ENCODE measurements at places on chromosomes 12 and 14.
A peak's percentile ranks its signal among the peaks of the same experiment; 100 is the strongest.

GRCh38 chr14:58171090-58171489, 19.1 kb upstream of the ARMH4 start:
- peak; percentile 52 for DNase-seq

DNA sequence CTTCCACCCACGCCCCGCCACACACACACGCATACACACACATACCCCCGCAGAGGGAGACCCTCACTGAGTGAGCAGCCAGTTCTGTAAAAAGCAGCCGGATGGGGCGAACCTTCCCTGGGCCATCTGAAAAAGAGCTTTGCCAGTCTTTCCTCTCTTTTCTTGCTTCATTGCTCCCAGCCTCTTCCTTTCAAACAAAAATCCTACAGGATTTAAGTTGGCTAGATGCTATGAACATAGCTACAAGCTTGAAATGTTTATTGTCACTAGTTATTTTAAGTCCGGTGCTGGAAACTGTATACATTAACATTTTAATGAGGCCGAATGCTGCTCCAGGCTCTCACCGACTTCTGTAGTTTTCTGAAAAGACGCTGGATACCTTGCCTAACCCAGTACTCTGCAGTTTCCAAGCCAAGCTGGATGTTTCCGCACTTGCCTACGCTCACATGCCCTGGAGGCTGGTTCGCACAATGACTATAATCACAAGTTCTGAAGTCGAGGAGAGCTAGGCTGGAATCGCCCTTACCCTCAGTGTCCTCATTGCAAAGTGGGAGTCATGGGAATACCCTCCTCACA, 39.2 kb downstream of the LTBP2 start:
- peak; percentile 43 for DNase-seq

DNA sequence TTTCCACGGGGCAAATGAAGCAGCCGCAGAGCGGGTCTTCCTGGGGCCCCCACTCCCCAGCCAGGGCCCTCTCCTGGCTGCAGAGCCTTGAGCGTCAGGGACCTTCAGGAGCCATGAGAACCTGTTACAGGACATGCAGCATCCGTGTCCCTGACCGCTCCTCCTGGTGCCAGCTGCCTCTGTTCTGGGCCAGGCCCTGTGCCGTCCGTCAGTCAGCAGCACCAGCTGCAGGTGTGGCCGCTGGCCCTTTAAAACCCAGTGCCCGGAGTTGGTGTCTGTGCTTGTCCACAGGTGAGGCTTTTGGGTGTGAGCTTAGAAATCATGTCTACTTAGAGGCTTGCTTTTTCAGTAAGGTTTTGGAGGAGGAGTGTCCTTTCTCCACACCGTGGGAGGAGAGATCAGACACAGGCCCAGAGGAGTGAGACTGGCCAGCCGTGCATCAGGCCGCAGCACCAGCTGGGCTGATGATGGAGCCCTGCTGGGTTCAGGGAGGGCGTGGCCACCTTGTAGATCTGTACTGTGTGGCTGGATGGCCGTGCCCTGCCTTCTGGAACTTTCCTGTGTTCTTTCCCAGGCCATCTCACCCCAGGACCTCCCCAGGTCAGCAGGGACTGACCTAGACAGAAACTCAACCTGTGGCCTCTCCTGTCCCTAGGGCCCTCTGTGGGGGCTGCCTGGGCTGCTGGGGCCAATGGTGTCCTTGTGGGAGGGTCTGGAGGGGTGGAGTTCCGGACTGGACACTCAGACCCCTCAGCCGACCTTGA, 27.1 kb downstream of the AACS start:
- no peak for DNase-seq

DNA sequence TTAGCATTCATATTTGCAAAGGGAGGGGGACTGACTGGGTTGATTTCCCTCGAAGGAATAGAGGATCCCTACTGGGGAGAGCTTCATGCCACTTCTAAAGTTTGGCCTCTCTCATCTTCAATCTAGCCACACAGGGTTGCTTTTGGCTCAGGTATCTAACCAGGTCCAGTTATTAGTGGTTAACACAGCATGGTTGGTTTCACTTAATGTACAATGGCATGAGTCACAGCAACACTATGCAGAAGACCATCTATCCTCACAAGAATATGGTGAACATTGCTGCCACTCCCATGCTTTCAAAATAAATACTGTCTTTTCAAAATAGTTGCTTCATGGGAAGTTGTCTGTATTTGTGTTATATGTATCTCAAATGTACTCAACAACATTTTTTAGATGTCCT, 6.6 kb upstream of the RAB3IP start:
- DNase-seq = no peak

GRCh38 chr12:13242936-13243335, 46.4 kb downstream of the EMP1 start:
- no peak for DNase-seq

GRCh38 chr12:124454735-124455134, 112.7 kb downstream of the NCOR2 start:
- DNase-seq = no peak

DNA sequence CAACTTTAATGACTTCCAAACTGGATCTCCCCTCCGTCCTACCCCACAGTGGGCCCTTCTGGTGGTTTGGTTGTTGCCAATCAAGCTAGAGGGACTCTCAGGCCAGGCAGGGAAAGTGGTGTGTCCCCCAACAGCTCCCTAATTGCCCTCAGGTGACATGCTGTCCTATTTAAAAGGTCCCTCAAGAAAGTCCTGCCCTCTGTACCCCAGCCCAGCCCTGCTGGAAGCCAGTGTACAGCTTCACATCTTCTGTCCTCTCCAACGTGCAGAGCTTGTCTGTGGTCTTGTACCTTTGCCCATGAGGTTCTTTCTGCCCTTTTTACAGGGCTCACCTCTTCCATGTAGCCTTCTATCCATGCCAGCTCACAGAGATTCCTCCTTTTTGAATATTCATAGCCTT, 4.2 kb downstream of the RIN3 start:
- DNase-seq = peak; percentile 33

DNA sequence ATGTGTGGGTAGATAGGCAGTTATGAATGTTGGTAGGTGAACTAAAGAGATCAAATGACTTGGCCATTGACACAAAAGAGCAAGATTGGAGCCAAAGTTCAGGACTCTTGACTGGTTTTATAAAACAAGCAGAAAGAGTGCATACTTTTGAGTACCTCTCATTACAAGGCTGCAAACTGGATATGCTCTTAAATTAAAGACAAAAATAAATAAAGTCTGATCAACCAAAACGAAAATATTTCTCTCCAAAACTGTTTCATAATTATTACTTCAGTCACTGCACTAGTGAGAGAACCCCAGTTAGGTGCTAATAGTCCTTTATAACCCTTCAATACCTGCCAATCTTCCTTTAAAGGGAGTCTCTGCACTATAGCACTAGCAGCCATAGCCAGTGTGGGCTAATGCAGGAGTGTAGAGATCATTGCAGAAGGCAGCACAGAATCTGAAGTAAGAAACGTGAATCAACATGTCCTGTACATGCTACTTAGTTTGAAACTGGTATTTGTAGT, 147.1 kb downstream of the FOXA1 start:
- DNase-seq = no peak

- DNase-seq = no peak
These were observed 31.0 kb downstream of the NINJ2 start for GRCh38 chr12:632102-632696.

DNA sequence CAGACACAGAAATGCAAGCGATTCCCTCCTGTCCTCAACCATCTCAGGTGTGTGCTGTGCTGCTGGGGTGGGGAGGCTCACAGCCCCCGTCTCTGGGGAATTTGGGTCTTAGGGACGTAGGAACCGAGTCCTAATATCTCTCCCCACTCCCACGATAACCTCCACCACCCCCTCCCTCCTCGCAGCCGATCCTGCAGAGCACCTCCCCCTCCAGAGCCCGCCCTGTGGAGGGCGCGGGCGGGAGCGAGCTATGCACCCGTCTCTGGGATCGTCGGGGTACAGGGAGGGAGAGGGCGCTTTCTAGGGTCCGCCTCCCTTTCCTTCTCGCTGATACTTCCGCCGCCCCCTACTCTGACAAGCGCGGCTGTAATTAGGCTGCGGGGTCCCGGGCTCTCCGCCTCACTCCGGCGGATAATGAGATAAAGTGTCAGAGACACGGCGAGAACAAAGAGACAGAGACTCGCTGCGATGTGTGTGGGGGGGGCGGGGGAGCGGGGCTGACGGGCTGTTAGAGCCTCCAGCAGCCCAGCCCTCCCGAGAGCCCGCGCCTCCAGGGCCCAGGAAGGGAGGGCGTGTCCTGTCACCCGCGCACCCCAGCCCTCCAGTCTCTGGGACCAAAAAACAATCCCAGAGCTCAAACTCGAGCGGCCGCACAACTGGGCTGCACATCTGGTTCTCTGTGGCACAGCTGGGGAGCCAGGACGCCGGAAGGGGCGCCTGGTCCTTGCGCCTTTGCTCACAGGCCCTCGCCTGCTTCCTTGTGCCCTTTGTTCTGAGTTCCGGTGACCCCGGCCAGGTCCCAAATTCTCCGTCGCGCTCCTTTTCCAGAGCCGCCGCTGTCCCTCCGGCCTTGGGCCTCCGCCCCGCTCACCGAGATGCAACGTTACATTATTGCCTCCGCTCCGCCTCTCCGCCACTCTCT, 8.7 kb downstream of the SHMT2 start:
- peak; percentile 61 for DNase-seq

- peak; percentile 46 for DNase-seq
These were observed 708 bp upstream of the ZBTB42 start for GRCh38 chr14:104800015-104800770.

- no peak for DNase-seq
These were observed 258.0 kb upstream of the DDHD1 start for GRCh38 chr14:53411125-53411524.

DNA sequence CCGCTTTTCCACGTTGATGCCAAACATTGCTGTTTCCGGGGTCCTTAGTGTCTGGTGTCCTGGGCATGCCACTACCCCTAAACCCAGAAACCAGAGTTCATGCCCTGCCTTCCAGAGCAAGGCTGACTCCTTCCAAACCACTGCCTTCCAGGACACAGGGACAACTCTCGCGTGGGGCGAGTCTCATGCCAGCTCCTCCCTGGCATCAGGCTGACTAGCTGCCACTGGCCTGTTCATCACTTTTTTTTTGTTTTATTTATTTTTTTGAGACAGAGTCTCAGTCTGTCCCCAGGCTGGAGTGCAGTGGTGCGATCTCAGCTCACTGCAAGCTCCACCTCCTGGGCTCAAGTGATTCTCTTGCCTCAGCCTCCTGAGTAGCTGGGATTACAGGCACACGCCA, 4.8 kb downstream of the SETD1B start:
- no peak for DNase-seq

- DNase-seq = no peak
These were observed 96.8 kb upstream of the NTF3 start for GRCh38 chr12:5335069-5335468.

- DNase-seq = no peak
These were observed 1.1 kb downstream of the DCTN2 start for GRCh38 chr12:57545809-57546437.

DNA sequence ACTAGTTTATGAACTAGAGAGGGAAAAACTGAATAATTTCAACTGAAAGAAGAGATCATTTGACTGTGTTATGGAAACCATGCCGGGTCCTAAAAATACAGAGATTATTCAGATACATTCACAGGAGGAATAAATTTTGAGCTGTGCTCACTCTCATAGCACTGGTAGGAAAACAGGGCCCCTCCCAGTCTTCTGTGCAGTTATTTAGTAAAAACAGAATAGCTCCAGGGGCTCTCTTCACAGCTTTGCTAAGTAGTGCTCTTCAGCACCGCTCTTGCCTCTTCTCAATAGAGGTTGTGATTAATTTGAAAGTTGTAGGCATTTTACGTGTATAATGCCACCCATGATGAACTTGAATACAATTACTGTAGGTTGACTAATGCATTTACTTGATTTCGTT, 435.9 kb upstream of the PDE3A start:
- DNase-seq = no peak

DNA sequence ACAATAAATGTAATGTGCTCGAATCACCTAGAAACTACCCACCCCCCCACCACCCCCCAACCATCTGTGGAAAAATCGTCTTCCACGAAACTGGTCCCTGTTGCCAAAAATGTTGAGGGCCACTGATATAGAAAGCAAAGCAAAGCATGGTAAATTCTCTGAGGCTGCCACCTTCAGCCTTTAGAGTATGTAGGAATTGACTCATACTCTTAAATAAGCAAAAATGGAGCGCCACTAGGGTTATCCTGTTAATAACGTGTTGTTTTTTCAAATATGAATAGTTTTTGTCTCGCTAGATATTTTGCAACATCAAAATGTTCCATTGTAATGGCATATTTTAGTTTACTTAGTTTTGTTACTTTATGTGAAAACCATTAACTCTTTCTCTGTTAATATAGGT, 18.2 kb downstream of the DYNC1H1 start:
- DNase-seq = no peak

DNA sequence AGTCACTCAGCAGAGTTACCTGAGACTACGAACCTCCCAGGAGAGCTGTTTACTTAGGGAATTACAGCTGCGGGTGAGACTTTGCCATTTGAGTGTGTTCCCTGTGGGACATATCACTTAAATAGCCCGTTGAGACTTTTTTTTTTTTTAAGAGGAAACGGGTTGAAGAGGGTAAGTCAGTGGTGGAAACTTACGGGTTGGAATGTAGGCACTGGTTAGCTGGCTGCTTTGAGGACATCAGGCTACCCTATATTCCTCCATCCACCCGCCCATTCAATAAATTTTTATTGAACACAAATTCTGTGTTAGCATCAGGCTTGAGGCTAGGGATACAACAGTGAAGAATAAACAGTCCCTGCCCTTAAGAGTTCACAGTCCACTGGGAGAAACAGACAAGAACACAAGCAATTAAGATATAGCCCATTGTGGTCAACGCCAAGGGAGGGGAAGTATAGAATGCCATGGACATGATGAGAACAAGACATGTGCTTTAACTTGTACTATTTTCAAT, 88.1 kb upstream of the CPSF6 start:
- DNase-seq = no peak

DNA sequence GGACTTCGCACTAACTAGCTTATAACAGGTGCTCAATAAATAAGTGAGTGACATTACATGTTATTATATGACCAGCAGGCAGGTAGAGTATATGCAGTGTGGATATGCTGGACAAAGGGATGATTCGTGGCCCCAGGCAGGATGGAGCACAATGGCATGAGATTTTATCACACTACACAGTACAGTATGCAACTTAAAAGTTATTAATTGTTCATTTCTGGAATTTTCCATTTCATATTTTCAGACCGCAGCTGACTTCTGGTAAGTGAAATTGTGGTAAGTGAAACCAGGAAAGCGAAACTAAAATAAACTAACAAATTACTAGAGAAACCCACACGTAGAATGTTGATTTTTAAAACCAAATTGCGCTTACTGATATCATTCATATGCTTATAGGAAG, 3.3 kb downstream of the PARP11 start:
- no peak for DNase-seq

DNA sequence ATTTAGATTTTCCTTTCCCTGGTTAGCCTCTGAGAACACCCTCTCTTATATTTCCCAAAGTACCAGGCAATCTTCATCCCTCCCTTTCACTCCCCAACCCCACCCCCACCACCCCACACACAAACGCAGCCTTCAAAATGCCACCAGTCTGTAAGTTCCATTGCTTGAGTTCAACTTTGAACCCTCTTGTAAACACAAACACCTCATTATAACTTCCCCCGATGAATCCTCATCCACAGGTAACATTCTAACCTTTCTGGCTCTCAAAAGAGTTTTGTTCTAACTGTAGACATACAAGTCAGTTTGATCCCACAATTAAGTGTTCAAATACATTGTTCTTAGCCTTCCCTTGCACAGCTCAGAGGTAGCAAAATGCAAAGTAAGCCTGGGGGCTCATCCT, 199.4 kb upstream of the FOXN3 start:
- DNase-seq = no peak

Data from posterior cingulate gyrus (tissue), 11 donors.